ENCODE measurements at places on chromosomes 11 and 22.
A peak's percentile ranks its signal among the peaks of the same experiment; 100 is the strongest.

DNA sequence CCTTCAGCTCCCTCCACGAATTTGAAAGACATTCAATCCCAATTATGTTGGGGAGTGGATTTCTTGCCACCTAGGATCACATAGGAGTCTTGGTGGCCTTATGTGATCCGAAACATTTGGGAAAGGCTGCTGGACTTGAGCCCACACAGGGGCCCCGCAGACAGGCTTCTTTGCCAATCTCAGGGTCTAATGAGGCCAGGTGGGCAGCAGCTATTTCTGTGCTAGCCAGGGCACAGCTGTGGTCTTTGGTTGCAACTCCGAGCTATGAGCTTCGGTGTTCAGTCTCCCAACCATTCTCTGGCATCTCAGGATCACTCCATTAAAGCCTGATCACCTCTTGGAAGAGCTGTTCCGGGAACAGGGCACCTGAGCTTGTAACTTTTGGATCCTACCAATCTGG, 84.4 kb downstream of the TP53I11 start:
- DNase-seq = no peak

- no peak for DNase-seq
Measured at GRCh38 chr11:13880634-13881033, 81.9 kb upstream of the SPON1 start.

GRCh38 chr11:61141601-61142028, 19.6 kb downstream of the VPS37C start:
- DNase-seq = no peak

- peak; percentile 76 for DNase-seq
Measured at GRCh38 chr11:2138431-2139122, 612 bp downstream of the IGF2 start.

GRCh38 chr11:43936076-43936475, 6.4 kb upstream of the C11orf96 start:
- no peak for DNase-seq
